Smooth muscle cell of the brain vasculature (primary cell): ENCODE measurements at places on chromosomes 3 and 15.
A peak's percentile ranks its signal among the peaks of the same experiment; 100 is the strongest.

GRCh38 chr3:188875413-188875812 is 296.4 kb upstream of the TPRG1 start:
- no peak for DNase-seq

GRCh38 chr3:117752984-117753717 is 1043.6 kb downstream of the TUSC7 start:
- DNase-seq = no peak

DNA sequence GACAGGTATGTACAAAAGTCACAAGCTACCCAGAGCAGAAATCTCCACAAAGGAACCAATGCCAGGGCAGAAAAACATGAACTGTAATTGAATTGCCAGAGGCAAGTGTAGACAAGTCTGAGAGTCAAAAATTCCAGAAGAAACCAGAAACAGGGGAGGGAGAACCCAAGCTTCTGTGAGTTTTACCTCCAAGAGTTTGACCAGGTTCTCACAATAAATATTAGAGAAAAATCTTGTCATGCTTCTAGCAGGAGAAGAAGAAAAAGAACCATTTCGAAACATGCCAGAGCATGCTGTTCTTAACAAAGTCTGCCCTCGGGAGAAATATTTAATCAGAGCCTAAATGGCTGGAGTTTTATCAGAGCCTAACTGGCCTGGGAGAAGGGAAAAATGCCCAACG is 32.5 kb upstream of the AP3B2 start:
- DNase-seq = no peak

GRCh38 chr15:85024509-85025336 is 43.1 kb downstream of the PDE8A start:
- DNase-seq = no peak

GRCh38 chr3:71978150-71978721 is 193.3 kb upstream of the PROK2 start:
- no peak for DNase-seq

DNA sequence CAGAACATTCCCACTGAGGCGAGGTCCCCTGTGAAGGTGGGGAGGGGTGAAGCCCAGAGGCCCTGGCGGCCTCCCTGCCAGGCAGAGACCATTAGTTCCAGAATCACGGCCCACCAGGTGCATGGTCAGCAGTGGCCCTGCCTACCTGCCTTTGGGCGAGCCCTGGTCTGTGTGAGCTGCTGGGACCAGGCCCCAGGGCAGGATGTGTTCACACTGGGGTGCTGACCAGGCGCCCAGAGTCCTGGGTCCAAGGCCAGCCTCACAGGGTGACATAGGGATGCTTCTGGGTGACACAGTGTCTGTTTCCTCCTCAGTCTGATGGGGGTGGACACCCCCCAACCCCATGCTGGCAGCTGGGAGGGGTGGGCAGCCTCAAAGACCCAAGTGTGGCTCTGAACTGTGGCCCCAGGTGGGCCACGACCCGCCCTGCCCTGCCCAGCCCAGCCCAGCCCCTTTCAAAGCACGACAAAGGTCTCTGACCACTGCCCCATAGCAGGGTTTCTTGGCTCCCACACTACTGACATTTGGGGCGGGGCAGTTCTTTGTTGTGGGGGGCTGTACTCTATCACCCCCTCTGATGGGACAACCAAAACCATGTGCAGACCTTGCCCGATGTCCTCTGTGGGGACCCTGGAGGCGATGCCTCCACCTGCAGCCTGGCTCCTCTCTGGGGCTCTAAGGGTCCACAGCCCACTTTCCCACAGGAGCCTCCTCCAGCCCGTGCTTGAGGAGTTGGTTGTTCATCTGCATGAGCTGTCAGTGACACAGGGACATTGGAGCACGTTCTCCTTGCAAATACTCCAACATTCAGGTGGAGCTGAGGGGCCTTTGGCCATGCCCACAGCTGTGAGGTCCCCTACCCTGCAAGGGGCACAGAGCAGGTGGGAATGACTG is 44.8 kb upstream of the SLC41A3 start:
- DNase-seq = no peak

- DNase-seq = no peak
Measured at GRCh38 chr3:135103917-135104316, 308.9 kb downstream of the EPHB1 start.

DNA sequence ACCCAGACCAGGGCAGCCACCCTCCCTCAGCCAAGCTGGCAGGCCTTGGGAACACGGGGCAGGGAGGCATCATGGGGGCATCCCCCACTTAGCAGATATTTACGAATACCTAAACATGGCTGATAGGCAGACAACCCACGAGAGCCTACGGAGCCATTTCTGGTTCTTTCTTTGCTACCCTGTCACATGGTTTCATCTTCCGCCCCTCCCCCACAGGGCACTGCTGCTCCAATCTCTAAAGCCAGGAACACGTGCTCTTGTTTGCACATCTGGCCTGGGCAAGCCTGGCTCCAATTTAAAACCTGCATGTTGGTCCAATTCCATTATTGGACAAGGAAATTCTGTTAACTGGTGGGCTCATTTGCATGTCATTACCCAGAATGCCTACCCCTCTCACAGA is 447.4 kb upstream of the NR2F2 start:
- no peak for DNase-seq

DNA sequence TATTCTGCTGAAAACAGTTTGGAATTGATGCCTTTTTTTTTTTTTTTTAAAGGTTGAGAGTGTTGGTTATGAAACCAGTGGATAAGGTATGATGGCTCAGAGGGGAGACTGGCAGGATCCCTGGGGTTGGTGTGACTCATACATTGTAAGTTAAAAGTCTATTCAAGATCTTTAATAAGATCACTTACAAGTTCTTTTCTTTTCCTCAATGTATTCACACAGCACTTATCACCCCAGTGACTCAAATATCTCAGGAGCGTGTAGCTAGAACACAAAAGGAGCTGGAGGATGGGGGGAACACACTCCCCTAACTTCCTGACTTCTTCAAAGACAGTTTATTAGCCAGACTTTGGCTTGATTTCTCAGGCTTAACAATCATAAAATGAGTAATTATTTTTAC is 285.3 kb downstream of the SV2B start:
- DNase-seq = no peak

- no peak for DNase-seq
Measured at GRCh38 chr3:118810499-118811035, 224.1 kb downstream of the IGSF11 start.

GRCh38 chr15:33392453-33392852 is 81.7 kb downstream of the RYR3 start:
- DNase-seq = no peak

GRCh38 chr3:13547591-13548371 is 1.1 kb upstream of the FBLN2 start:
- DNase-seq = no peak

- no peak for DNase-seq
Measured at GRCh38 chr15:59614153-59614552, 2.6 kb downstream of the GCNT3 start.

GRCh38 chr15:80003934-80004472 is 33.0 kb upstream of the BCL2A1 start:
- DNase-seq = no peak

GRCh38 chr3:69115731-69116130 is 6.7 kb downstream of the LMOD3 start:
- no peak for DNase-seq

DNA sequence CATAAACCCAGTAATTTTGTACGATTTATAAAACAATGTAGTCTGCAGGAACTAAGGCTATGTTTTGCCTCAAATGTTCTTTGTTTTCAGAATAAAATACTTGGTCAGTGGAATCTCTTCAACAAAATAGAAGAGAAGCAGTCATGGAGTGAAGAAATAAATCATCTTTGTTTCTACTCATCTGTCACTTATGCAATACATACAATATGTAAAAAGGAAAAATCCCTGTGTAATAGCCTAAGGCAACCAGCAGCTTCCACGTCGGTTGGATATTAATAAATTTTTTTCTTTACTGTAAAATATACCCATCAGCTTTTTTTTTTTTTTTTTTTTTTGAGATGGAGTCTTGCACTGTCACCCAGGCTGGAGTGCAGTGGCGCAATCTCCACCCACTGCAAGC is 5.2 kb upstream of the WDR5B start:
- no peak for DNase-seq

DNA sequence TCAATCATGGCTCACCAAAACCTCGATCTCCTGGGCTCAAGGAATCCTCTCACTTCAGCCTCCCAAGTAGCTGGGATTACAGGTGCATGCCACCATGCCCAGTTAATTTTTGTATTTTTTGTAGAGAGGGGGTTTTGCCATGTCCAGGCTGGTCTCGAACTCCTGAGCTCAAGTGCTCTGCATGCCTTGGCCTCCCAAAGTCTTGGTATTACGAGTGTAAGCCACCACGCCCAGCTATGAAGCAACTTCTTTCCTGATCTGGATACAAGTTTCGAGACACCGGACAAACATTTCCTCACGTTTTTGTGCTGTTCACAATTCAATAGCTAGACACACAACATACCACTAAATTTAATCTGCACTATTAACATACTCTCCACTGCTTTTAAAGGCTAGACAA is 3.4 kb upstream of the SYNM start:
- DNase-seq = no peak

DNA sequence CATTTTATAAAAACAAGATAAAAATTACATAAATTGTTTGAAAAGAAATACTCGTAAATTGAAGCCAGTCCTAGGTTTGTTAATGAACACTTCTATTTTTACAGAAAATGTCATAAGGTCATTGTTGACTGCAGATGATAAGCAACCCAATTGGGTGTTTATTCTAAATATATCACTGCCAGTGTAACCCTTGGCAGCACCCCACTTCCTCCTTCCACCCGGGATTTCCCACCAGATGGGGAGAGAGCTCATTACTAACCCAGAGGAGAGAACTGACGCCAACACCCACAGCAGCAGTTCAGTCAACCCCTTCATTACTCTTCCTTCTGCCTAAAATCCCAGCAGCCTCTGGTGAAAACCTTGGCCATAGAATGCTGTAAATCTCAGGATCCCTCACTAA is 307.6 kb downstream of the GAP43 start:
- no peak for DNase-seq

DNA sequence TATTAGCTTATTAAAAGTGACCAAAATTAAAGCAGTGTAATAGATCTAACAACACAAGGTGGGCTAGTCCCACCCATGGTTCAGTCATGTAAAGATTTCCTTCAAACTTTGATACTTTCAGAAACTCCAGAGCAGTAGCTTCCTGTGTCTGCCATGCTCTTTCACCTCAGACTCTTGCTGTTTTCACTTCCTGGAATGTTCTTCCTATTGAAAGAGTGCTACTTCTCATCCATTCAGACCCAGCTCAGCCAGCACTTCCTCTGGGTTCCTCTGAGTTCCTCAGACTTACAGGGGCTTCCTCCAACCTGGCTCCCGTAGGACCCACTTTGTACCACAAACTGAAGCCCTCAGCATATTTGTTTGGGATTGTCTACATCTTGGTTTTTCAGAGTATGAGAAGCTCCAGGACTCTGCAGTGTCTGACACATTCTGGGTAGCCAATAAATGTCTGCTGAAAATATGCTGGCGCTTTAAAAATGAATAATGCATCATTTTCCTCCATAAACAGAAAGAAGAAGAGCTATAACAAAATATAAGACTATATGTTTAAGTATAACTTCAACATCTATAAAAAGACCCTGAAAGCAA is 18.0 kb downstream of the NCEH1 start:
- no peak for DNase-seq

GRCh38 chr15:33040496-33040895 is 154.0 kb downstream of the FMN1 start:
- DNase-seq = no peak

DNA sequence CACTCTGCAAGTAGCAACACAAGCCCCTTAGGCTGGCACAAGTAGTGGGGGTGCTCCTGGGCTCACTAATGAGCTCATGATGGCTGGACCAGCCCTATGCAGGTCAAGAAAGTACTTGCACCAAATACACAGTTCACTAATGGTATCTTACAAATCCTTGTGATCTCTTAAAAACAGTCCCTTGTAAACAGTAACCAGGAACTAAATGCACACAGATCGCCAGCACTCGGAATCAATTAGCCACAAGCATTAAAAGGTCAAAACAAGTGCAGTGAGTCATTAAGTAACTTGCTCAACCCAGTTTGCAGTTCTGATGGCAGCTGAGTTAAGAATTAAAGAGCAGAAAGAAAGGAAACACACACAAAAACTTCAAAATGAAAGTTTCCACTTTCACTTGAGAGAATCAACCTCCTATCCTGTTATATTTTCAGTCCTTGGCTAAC is 43.2 kb downstream of the ARHGEF3 start:
- DNase-seq = no peak

GRCh38 chr3:17116007-17116600 is 231.3 kb downstream of the PLCL2 start:
- DNase-seq = no peak

- no peak for DNase-seq
Measured at GRCh38 chr15:101523560-101523940, 34.0 kb upstream of the PCSK6 start.

DNA sequence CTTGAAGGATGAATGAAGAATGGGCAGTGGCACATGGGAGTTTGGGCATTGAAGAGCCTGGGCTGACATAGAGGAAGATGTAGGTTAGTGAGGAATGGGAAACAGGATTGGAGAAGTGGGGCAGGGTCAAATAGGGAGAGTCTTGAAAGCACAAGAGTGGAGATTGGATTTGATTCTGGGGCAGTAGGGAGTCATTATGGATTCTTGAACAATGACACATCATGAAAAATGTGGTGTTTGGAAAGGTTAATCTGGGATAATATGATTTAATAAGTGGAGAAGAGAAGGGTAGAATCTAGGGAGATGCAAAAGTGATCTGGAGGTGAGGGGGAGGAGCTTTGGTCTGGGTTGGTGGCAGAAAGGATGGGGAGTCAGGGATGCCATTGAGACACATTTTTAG is 45.4 kb upstream of the ROPN1 start:
- no peak for DNase-seq

DNA sequence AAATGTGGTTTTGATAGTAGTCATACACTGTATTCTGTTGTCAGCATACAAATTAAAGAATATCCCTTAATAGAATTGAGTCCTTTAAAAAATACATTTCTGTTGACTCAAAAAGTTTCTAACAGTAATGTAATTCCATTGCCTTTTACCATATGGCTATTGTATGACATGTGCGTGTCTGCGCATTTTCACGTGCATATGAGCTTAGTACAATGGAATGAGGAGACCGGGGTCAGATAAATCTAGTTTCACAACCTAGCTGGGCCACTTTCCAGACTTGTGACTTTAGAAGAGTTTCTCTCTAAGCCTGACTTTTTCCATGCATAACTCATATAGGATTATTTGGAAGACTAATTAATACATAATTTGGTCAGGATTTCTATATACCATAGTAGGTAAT is 38.7 kb downstream of the ZBTB38 start:
- DNase-seq = no peak

GRCh38 chr3:52339612-52340011 is 23.5 kb downstream of the DNAH1 start:
- DNase-seq = peak; percentile 68

- DNase-seq = no peak
Measured at GRCh38 chr3:191958980-191959671, 498.2 kb downstream of the PYDC2 start.

GRCh38 chr3:98500019-98500418 is 2.5 kb downstream of the OR5K2 start:
- no peak for DNase-seq
